ENCODE measurements at places on chromosomes 4 and X. TPM values are rescaled to one million over a fixed set of nuclear protein-coding genes. Genes with fewer than 3 reads are reported as not detected.

Gene SMIM10L2A
- 0.65 TPM for total RNA-seq

Gene SRPX2
- total RNA-seq, result 29.5 TPM

Gene LNX1
- total RNA-seq, result 3.3 TPM

Gene STAP1
- total RNA-seq, result not detected

Gene SASH3
- not detected for total RNA-seq

Gene TMPRSS11B
- total RNA-seq, result not detected

Gene MSN
- total RNA-seq, result 385 TPM

Gene ADGRG4
- total RNA-seq, result not detected

Gene VCX3B
- total RNA-seq, result not detected

Gene PCYT1B
- 3.5 TPM for total RNA-seq

Gene PTTG2
- not detected for total RNA-seq

Gene RP2
- total RNA-seq, result 16.3 TPM

Gene SPATA4
- total RNA-seq, result not detected

Gene TSPAN7
- 0.29 TPM for total RNA-seq
